ENCODE measurements at places on chromosomes 16 and 17.

DNA sequence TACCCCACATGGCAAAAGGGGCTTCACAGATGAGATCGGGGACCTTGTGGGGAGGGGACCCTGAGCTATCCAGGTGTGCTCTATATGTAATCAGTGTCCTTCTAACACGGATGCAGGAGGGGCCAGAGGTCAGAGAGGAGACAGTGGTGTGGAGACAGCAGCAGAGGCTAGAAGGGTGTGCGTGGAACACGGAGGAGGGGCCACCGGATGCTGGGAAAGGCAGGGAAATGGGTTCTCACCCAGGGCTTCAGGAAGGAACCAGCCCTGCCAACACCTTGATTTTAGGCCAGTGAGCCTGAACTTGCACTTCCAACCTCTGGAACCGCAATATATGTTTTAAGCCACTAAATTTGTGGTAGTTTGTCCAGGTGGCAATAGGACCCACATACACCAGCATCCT, 4.6 kb upstream of the SLC38A8 start:
- no peak for DNase-seq

DNA sequence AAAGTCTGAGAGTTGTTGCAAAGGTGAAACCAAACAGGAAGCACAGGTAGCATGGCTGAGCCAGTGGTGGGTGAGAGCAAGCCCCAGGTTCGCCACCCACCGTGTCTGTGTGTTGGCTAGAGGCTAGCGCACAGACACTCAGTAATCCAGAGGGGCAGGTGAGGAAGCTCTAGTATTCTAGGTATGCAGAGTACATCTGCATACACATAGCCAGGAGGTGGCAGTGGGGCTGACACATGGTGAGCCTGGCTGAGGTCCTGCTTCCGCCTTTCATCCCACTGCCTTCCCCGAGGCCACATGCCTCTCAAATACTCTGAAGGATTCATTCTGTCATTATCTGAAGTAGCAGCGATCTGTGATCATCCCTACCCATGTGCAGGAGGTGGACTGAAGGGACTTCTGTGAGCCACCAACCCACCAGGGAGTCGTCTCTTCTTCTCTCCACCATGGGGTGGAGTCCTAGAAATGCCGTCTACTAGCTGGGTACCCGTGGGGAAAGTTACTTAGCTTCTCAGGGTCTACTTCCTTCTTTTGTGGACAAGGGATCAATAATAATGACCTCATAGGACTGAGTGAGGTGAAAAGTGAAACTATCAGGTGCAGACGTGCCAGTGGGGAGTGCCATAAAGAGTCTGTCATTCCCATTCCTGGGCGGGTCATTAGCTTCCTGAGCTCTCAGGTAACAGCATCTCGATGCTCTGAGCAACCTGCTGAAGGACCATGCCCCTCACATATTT, 36.0 kb upstream of the ICAM2 start:
- DNase-seq, result no peak

DNA sequence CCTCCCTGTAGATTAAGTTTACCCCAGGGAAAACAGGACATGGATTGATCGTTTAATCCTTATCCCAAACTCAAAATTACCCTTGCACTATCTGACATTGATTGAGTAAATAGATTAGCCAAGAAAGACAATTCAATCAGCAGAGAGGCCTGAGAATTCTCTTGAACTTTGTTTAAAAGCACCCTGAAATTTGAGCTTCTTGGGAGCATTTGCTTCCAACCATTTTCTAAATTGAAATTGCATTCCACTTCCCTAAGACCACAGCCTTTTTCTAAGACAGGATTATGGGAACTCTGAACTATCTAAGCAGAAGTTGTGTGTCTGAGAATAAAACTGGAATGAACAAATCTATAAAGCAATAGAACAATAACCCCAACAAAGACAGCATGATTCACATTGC, 76.6 kb upstream of the TNRC6A start:
- DNase-seq, result no peak

DNA sequence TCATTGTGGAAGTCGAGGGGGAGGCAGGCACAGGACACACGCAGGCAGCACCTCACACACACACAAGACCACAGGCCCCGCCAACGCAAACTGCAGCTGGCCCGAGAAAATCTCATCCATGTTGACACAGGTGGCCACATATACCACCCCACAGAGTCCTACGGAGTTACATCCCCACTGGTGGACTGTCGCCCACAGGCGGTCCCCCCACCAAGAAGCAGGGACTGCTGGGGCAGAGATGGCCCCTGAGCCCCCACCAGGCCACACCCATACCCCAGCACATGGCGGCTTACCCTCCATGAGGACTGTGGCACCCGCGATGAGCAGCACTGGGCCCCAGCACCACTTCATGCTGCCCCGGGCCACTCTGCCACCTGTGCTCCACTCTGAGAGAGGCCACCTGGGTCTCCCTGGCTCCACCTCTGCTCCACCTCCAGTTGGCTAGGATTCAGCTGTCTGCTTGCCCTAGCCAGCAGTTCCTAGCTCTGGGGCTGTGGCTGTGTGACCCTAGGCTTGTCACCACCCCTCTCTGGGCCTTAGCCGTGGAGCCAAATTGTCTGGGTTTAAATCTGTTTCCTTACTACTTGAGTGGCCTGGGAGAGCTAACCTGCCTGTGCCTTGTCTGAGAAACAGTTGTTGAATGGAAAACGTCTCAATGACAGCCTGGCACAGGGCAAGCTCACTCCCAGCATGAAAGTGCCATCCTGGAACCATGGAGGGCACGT, at the start of gene PRSS53:
TSS of gene PRSS53 (minus strand) at position 485 of the 725 bp plus-strand sequence. CDS start at position 351, 134 bp downstream.
- DNase-seq, result no peak

GRCh38 chr16:61590577-61590976, 445.7 kb downstream of the CDH8 start:
- DNase-seq, result no peak
